ENCODE measurements at places on chromosomes 12 and 14.

- no peak for DNase-seq
Observed at GRCh38 chr14:76113691-76114090, 38.0 kb upstream of the GPATCH2L start.

DNA sequence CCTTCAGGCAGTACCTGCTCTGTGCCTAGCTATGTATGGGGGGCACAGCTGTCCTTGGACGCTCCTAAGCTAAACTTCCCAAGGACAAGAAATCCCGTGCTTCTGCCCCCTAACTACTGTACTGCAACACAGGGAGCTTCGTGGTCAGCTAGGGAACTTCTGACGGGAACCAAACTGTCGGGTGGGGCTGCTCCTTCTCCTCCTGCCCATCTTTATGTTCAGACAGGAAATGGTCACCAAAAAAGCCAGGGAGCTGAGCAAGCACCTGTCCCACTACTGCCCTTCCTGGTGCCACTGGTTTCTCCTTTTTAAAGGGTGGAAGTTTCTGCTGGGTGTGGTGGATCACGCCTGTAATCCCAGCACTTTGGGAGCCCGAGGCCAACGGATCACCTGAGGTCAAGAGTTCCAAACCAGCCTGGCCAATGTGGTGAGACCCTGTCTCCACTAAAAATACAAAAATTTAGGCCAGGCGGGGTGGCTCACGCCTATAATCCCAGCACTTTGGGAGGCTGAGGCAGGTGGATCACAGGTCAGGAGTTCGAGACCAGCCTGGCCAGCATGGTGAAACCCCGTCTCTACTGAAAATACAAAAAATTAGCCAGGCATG lies 26.6 kb downstream of the PXN start:
- no peak for DNase-seq

GRCh38 chr12:26121323-26122060 lies 3.3 kb downstream of the BHLHE41 start:
- no peak for DNase-seq

DNA sequence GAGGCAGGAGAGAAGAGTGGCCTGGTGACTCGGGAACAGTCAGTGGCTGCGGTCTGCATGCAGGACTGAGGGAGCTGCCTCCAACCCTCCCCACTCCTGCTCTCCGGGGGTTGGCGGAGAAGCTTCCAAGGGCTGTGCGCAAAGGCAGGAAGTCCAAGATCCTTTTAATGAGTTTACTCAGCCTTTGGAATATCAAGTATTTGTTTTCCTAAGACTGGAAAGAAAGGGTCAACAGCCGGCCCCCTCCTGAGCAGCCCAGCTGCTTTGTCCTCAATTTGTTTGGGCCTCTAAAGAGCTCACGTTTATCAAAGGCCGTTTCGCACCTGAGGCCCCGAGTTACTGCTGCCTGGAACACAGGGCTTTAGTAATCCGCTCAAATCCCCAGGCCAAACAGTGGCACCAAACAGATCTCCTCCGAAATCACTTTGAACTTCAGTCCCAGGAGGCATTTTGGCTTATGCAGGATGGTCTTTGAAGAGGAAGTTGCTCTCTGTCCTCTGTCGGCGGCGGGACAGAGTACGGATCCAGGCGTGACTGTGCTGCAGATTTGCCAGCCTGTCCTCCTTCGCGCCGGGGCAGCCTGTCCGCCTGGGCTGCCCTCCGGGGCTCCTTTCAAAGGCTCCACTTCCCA lies 117.2 kb upstream of the FZD10 start:
- no peak for DNase-seq

DNA sequence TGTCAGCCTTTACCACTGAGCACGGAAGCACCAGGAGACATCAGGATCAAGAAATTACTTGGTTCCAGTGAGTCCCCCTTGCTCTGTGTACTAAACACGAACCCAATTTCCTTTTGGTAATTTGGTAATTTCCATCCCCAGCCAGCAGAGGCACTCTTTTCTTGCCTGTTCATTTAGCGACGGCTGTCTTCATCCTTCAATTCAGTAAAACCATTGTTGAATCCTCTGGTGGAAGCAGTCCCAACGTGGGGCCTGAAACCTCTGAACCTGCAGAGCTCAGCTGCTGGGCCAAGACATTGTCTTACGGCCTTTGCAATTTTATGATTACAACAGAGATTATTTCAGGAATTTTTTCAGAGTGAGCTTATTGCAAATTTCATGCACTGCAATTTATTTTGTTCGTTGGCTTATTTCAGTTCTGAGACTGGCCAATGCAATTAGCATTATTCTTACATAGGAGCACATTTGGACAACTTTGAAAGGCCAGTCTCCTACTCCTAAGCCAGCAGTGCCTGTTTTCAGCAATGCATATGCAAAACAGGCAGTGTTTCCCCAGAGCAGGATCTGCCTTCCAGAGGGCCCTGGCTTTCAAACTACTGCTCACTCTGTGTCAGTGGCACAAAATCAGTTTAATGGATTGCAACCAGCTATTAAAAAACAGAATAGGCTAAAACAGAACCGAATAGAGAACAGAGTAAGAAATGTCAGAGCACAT lies 372.9 kb upstream of the TMEM132C start:
- no peak for DNase-seq

GRCh38 chr14:20970983-20971704 lies 15.9 kb downstream of the RNASE2 start:
- peak; percentile 79 for DNase-seq

DNA sequence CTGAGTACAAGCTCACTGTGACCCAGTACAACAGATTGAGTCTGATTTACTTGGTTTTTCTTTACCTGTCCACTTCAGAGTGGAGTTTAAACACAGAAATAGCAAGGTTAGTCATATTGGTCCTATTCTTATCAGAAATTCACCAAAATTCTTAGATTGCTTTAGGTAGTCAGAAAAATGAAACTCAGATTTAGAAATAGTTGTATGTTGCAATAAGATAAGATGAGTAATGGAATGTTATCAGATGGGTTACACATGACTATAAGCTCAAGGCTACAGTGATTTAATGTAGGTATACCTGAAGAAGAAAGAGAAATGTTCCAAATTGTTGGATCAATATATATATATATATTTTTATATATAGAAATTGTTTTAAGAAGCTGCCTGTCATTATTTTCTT lies 524.1 kb downstream of the LRFN5 start:
- DNase-seq: no peak

GRCh38 chr12:109752117-109753053 lies 38.8 kb downstream of the FAM222A start:
- DNase-seq: no peak

- peak; percentile 28 for DNase-seq
Observed at GRCh38 chr12:57765003-57765697, 1.7 kb downstream of the CYP27B1 start.

DNA sequence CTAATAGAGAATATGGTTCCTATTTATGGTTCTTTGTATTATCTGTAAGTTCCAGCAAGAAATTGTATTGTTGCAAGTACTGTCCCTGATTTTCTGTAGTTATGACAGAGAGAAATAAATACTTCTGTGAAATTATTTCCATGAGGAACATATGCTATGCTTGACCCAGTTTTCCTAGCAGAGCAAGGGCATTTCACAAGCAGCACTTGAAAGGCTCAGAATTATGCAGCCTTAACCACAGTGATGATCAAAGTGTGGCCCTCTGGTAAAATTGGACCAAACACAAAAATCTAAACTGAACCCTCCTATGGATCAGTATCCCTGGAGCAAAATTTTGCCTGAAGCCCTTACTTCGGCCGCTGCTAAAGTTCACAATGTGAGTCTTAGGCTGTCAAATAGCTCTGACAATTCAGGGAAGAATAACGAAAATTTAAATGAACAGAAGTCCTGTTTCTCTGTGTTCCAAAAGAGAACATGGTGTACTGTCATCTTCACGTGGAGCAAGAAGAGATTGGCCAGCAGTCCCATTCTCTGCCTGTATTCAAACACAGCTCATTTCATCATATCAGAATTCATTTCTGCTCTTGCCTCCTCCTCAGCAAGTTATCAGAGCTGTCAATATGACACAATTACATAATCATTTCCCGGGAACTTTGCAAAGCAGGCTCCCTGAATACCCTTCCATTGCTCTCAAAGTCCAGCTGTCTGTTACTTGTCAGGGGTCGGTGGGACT lies 471.9 kb downstream of the RPS29 start:
- DNase-seq: no peak

DNA sequence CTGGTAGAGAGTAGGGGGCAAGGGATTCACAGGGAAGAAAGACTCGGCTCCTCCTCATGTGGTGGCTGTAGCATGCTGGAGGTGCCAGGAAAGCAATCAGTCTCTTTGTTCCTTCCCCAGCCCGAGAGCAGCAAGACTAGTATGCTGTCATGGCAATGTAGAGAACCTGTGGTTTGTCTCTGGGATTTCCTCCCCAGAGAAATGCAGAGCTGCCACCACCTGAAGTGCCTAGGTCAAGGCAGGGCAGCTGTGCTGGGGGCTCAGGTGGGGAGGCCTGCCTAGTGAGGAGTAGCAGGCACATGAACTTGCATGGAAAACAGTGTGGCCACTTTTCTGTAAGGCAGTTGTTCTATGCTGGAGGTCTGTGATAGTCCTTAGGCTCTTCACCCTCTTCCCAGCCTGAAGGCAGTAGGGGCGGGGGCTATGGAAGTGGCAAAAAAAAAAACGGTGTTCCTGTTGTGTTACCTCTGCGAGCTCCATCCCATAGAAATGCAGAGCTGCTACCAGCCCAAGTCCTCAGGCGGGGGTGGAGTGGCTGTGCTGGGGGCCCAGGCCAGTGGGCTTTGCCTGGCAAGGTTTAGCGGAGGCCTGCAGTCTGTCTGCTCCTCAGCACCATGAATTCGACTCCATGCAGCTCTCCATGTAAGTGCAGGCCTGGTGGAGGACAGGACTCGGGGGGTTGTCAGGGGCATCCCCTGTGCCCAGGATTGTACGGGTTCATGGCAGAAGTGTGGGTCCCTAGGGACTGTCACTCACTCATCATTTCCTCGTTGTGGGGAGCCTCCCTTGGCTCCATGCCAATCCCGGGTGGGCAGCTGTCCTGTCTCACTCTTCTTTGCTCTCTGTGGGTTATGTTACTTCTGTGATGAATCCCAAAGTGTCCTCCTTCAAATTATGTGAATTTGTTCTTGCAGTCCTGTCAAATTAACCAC lies 4.1 kb upstream of the CLEC4D start:
- DNase-seq: no peak

- no peak for DNase-seq
Observed at GRCh38 chr14:100158566-100159093, 815 bp downstream of the DEGS2 start.

DNA sequence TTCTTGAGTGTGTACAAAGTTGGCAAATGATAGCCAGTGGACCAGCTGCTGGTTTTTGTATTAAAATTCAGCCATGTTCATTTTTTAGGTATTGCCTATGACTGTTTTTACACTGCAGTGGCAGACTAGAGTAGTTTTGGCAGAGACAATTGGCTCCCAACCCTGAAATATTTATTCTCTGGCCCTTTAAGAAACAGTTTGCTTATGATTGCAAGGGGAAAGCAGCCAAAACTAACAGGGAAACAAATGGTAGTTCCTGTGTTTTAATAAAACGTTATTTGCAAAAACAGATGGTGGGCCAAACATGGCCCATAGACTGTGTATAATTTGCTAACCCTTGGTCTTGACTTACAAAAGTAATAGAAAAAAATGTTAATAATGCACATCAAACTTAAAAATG lies 110.2 kb downstream of the ALX1 start:
- DNase-seq: no peak

DNA sequence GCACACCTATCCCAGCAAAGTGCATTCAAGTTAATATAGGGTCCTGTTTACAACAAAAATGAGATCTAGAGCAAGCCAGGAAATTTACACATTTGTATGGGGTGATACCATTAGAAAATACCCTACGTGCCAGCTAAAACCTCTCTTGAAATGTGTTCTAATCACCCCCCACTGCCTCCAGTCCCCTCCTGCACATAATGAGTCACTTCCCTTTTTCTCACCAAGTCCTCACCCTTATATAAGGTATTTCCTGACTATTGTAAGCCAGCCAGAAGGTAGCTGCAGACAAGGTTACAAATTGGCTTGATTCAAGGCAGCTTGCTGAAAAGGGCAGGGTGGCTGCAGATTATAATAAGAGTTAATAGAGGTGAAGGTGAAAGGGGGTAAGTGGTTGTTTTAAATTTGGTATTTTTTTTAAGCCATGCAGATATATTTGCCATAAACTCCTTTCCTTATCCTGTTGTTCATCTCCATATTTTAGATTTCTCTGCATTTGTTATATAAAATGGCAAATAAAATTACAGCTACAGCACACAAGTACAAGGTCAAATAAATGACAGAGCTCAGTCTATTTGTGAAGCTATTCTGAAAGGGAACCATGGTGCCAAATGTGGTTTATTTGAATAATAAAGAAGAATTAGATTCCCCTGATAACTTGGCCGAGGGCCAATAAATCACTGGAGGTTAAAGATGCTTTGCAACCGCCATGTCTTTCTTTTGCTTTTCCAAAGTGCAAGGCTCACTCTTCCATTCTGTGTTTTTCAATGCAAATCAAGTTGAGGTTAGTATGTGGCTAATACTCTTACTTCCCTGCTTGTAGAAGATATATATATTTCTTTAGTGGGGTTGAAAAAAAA lies 385.9 kb downstream of the EGLN3 start:
- DNase-seq: no peak
